ENCODE measurements at places on chromosomes 6 and 20. TPM values are rescaled to one million over a fixed set of nuclear protein-coding genes. Genes with fewer than 3 reads are reported as not detected.
A peak's percentile ranks its signal among the peaks of the same experiment; 100 is the strongest.

GRCh38 chr6:105593056-105593690, 190.3 kb upstream of the PREP start:
- DNase-seq: no peak

The CCR6 gene
- total RNA-seq: 4.1 TPM

The OXT gene
- not detected for total RNA-seq

- DNase-seq: peak; percentile 49
Observed at GRCh38 chr6:30690403-30691207, at the start of gene NRM. Gene NRM, minus strand, starts transcription at chr6:30690984. Its CDS starts 10 bp downstream, at chr6:30690974.

The B3GAT2 gene
- total RNA-seq: not detected

The ENPP3 gene
- total RNA-seq: 0.51 TPM

The SDC4 gene
- total RNA-seq: 0.56 TPM

DNA sequence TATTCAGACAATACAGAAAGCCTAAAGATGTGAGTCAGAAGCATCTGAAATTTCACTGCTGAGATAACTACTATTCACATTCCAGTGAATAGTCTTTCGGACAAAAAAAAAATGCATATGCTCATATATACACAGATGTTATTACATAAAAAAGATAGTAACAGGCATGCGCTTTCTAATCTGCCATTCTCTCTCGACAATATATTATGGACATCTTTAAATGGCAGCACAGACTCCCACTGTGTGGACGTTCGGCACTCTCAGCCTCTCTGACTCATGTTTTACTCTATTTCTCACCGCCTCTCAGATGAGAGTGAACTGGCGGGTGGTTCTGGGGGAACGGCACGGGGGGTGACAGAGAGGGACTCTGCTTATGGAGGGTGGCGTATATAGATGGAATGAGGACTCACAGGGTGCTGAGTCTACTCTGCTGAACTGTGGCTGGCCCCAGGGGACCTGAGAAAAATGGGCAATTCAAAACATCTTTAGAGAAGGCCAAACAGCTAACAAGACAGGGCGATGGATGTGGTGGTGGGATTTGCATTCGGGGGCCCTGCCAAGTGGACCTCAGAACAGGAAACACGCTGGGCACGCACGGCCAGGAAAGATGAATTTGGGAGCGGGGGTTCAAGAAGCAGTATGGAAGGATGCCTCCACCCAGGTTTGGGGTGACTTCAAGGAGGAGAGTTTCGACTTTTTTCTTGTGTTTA, 68.9 kb downstream of the MDGA1 start:
- no peak for DNase-seq
